ENCODE measurements at places on chromosomes 5 and 9.

- DNase-seq: no peak
Observed at GRCh38 chr5:100852988-100853449, 50.1 kb downstream of the ST8SIA4 start.

- DNase-seq: no peak
Observed at GRCh38 chr5:120164986-120165385, 299.1 kb upstream of the PRR16 start.

DNA sequence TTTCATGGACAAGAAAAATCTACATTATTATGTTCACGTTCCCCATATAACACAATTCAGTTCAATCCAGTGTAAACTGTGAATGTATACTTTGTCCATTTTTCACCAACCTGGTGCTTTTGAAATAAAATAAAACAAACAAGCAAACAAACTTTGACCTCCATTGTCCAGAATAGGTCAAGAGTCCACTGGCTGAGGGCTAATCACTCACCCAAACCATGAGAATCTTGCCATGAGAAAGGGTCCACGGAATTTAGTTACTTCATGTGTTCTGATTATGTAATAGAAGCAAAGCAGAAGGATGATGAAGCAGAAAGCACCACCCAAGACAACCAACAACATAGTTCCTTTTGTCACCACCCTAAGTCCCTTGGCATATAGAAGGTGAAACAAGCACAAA, 28.7 kb downstream of the DIAPH1 start:
- DNase-seq: no peak

- DNase-seq: no peak
Observed at GRCh38 chr5:63961125-63961597, 1.1 kb downstream of the HTR1A start.

GRCh38 chr5:57476601-57477056, 6.0 kb downstream of the ACTBL2 start:
- no peak for DNase-seq

GRCh38 chr5:15366676-15367391, 133.1 kb upstream of the FBXL7 start:
- no peak for DNase-seq

DNA sequence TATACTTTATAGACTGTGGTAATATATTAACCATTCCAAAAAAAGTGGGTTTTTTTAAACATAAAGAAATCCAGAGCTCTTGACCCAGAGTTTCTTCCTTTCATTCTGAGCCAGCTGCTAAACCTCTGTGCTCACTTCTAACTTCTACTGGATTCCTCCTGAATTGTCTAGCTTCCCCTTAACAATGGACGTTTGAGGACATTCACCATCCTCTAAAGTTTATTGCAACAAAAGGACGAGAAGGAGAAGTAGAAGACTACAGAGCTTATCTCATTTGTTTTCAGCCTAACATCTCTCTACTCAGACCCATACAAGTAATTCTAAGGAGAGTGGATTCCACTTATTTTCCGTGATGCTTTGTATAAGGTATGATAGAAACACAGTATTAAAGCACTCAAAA, 284.2 kb downstream of the MAST4 start:
- DNase-seq: no peak

DNA sequence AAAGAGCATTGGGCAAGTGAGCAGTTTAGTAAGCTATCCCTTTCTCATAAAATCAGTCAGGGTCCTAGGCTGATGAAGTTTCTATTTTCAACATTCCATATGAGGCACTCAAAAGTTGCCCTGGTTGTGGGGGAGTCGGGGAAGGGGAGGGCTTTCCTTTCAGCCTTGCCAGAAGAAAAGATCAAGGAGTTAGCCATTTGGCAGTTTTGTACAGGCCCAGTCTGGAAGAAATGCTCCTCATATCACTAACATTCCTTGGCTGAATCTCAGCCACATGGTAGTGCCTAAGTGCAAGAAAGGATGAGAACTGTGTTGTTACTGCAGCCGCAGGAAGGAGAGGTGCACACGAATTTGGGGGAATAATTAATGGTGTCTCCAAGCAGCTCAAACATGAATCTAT, 60.8 kb downstream of the ZNF474 start:
- no peak for DNase-seq

DNA sequence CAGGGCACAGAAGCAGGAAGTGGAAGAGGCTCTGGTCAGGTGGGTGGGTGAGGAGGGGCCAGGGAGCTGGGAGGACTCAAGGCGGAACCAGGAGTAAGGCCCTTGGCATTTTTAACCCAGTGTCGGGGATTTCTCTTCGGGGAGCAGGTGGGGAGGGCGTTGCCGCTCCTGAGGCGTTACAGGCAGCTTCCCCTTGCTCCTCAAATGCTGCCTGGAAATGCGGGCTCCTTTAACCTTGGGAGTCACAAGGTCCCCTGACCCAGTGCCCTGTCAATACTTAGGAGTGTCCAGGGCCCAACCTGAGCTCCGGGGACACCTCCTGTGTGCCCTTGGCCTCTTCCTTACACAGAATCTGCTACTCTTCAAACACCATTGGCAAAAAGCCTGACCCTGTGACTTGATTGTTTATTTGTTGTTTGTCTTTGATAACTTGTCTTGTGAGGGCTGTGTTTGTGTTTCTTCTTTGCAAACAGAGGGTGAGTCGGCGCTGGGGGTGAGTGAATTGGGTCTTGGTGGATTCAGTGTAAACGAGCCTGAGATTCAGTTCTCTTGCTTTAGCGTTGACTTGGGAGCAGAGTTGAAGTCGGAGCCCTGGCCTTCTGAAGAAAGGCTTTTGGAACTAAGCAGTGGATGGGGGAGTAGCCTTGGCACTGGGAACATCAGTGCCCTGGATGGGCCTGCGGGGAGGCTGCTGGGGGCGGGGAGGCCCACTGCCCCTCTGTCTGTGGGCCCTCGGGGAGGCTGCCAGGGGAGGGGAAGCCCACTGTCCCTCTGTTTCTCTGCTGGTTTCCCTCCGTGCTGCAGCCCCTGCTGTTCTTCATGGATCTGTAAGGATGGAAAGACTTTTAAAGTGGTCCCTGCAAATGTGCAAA, 300.7 kb upstream of the IRX4 start:
- no peak for DNase-seq

DNA sequence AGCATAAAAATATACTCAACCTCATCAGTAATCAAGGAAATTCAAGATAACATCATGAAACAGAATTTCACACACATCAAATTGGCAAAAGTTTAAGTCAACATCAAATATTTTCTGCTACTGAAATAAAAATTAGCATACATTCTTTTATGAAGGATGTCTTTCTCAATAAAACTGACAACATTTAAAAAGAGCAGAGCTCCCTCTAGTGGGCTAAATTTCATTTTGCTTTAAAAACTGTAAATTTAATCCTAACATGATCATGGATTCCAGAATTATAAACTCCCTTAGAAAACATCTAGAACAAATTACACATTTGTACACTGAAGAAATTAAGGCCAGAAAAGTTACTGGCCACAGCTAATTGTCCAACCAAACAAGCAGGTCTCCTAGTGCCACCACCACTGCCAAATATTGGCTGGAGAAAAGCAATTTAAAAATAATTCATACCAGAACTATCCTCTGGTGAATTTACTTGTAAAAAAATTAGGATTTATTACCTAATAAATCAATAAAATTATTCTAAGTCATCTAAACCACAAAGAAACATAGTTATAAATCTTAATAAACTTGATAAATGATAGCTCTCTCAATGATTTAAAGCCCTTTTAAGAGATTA, 31.2 kb downstream of the DEPDC1B start:
- DNase-seq: no peak

DNA sequence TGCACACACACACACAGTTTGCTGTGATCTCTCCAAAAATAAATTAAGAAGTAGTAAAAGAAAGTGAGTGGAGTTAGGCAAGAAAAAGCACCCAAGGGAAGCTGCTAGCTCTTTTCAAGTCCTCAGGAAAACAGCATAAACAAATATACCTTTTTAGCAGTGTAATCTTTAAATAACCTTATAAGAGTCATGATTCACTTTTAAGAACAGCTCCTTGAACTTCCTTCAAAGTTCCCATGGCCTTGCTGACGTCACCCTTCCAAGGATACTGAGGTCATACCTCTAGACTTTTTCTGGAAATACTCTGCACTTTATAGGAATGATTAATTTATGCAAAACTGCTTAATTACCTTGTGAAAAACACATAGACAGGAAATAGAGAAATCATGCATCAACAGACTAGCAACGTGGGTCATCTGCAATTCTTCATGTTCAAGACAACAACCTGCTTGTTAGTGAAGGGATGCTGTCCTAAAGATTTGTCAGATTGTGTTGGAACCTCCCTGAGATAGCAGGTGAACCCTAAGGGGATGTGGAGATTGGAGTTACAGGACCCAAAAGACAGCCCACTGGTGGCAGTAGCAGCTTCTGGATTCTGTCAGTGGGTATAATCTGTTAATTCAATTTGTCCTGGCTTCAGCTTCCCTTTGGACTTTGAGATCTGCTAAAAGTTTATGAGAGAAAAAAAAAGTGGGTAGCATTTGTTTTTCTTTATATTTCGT, 229.0 kb downstream of the ELAVL2 start:
- no peak for DNase-seq

DNA sequence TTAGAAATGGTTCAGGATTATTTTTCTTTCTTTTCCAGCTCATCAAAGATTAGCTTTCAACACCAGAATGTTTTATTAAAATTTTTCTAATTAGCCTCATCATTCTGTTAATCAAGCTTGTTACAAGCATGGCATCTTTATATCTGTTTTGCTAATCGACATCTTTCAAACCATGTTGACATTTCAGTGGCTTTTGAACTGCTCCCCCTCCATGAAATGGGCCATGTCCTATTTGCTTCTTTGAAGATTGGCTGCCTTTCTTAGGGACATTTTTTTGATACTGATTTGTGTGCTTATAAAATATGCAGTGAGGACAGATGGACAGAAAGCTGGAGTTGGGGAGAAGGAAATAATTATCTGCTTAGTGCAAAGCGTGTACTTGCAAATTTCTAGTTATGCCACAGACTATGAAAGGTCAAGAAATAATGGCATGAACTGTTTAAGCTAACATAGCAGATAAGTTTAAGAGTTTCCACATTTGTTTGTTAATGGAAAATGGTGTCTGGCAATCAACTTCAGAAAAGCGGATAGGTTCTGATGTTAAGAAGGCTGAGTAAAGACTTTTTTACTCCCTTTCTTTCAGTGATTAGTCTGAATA, 27.5 kb downstream of the BTF3 start:
- DNase-seq: no peak

- DNase-seq: no peak
Observed at GRCh38 chr9:135471791-135472640, 7.6 kb upstream of the PPP1R26 start.

DNA sequence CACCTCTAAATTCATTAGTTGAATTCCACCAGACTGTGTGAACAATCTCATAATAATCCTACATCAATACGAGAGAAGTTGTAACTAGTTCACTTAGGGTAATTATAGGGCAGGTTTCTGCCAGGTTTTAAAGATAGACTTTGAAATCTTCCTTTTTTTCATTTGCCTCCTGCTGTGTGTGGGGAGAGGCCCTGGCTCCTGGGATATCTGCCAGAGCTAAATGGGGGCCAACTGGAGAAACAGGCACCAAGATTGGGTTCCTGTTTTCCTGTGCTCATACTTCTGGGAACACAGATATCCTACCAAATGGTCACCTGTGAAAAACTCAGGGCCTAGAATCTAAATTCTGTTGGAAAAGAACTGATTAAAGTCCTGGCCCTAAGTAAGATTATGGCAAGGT, 42.3 kb downstream of the SH3RF2 start:
- no peak for DNase-seq

- DNase-seq: no peak
Observed at GRCh38 chr5:68147659-68148058, 67.9 kb upstream of the PIK3R1 start.

DNA sequence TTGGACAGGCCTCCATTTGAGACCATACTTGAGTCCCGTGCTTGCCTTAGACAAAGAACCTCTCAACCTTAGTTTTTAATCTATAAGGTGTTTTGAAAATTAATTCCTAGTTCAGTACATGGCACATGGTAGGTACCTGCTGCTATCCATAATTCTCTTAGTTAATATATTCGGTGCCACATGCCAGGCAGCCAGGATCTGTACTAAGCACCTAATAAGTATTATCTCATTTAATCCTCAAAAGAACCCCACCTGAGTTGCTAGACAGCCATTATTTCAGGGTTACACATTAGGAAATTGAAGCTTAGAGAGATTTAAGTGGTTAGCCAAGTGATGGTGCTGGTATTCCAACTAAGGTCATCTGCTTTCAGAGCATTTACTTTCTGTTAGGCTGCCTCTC, 29.9 kb downstream of the NSD1 start:
- no peak for DNase-seq

GRCh38 chr5:152376886-152377285, 28.2 kb downstream of the NMUR2 start:
- DNase-seq: no peak

DNA sequence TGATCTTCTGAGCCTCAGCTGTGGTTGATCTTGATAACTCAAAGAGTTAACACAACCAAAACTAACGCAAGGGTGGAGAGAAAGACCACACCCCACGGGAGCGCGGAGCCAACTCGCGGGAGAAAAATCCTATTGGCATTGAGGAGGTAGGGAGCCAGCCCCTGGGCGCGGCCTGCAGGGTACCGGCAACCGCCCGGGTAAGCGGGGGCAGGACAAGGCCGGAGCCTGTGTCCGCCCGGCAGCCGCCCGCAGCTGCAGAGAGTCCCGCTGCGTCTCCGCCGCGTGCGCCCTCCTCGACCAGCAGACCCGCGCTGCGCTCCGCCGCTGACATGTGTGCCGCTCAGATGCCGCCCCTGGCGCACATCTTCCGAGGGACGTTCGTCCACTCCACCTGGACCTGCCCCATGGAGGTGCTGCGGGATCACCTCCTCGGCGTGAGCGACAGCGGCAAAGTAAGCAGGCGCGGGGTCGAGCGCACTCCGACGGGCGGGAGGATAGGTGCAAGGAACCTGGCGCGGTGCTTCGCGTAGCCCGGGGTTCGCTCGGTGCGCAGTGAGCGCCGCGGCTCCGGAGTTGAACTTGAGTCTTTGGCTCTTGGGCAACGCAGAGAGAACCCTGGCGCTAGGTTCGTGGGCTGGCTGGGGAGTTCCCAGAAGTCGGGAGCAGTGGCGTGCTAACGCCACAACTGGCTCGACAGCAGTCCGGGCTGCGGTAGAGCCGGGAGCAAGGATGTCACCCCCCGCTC, at the start of gene GDA:
Gene GDA (plus strand): TSS at position 210 of the 745 bp plus-strand sequence. CDS start 120 bp downstream, at position 330.
- DNase-seq: no peak

- no peak for DNase-seq
Observed at GRCh38 chr5:14457476-14457875, 124.1 kb upstream of the OTULINL start.

- DNase-seq: no peak
Observed at GRCh38 chr5:87650284-87650683, 237.6 kb upstream of the CCNH start.

DNA sequence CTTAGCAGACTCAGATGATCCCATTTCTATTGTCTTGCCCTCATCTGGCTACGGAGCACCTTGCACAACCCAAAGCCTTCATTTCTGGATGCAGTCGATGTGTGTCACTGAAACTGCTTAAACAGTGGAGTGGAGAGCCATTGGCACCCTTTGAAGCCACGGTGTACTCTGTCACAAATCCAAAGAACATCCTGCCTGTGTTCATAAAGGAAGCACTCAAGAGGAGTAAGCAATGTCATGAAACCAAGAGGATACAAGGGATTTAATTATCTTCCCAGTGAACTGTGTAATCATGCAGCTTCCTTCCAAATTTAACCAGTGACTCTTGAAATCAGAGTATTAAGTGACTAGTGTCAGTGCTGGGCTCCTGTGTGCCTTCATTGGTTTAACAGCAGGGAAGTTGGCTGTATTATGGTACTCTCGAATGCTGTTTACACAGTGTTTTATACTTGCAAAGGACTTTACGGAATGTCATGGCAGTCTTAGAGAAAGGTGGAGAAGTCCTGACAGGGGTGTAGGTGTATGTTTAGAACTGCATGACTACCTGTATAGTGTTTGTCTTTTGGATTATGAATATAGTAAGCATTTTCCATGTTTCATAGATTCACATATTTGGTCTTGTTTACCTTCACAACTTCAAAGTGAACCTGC, 41.9 kb downstream of the CD180 start:
- DNase-seq: no peak
